ENCODE measurements at places on chromosomes 16 and 17.

DNA sequence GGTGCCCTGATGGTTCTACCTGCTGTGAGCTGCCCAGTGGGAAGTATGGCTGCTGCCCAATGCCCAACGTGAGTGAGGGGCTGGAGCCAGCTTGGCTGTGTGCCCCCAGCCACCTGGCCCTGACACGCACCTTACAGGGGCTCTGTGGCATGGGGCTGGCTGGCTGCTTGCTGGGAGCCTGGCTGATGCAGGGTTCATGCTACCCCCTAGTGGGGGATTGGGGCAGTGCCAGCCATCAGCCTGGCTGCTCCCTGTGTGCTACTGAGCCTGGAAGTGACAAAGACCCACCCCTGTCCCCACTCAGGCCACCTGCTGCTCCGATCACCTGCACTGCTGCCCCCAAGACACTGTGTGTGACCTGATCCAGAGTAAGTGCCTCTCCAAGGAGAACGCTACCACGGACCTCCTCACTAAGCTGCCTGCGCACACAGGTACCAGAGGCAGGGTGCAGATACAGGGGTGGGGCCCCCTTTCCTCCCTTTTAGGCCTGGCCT lies 5.7 kb downstream of the GRN start:
- peak; percentile 66 for DNase-seq

GRCh38 chr17:29588017-29588561 lies 1.4 kb downstream of the GIT1 start:
- no peak for DNase-seq

GRCh38 chr17:36501963-36502362 lies 15.5 kb downstream of the ZNHIT3 start:
- DNase-seq = no peak

- no peak for DNase-seq
These were observed 1.8 kb upstream of the WDR90 start for GRCh38 chr16:647173-647902.

- no peak for DNase-seq
These were observed 80.5 kb downstream of the KSR1 start for GRCh38 chr17:27536781-27537180.

GRCh38 chr17:44636562-44636961 lies 19.7 kb upstream of the MEIOC start:
- no peak for DNase-seq
